ENCODE measurements at places on chromosomes 5 and 9. TPM values are rescaled to one million over a fixed set of nuclear protein-coding genes. Genes with fewer than 3 reads are reported as not detected.

Gene SNAPC3
- total RNA-seq, result 46.1 TPM

Gene ADGRD2
- total RNA-seq, result not detected

Gene KIF4B
- 0.12 TPM for total RNA-seq

Gene SPINK13
- not detected for total RNA-seq

Gene PCDHGA5
- 8.7 TPM for total RNA-seq

Gene OBP2B
- not detected for total RNA-seq

All from metanephros (tissue), 2 donors.